ENCODE measurements at places on chromosomes 1 and 21. TPM values are rescaled to one million over a fixed set of nuclear protein-coding genes. Genes with fewer than 3 reads are reported as not detected.

Gene ADAMTSL4
- total RNA-seq = 0.11 TPM

Gene IGSF9
- not detected for total RNA-seq

Gene ADIPOR1
- 45.0 TPM for total RNA-seq

Gene C1orf50
- total RNA-seq = 13.1 TPM

Gene ERVH48-1
- total RNA-seq = not detected

Gene CD1C
- total RNA-seq = 40.8 TPM

Gene KRTAP26-1
- total RNA-seq = not detected

Gene NBPF9
- 25.1 TPM for total RNA-seq

Gene SPRR4
- not detected for total RNA-seq

Gene HMGCS2
- not detected for total RNA-seq

Gene AMPD1
- total RNA-seq = not detected

Gene CHRNB2
- total RNA-seq = not detected

Gene LIN28A
- not detected for total RNA-seq

Gene DIRAS3
- not detected for total RNA-seq

Gene ILDR2
- 1.2 TPM for total RNA-seq

Gene MIXL1
- total RNA-seq = 0.93 TPM

Gene SIM2
- total RNA-seq = not detected
